ENCODE measurements at places on chromosomes 5 and 9.

DNA sequence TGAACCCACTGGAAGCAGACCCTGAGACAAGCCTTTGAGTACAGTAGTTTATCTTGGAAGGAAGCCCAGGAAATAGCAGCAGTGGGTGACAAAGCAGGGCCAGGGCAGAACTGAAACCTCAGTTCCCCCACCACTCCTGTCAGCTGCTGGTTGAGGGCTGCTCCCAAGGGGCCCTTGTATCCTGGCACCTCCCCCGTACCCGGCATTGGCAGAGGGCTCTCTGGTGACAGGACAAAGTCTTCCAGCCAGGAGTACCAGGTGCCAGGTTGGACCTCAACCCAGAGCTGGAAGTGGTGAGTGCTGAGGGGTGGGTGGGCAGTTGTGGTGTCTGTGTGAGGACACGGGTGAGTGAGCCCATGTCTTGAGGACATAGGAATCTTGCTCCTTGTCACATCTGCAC, 123.3 kb downstream of the PHF2 start:
- peak; percentile 60 for DNase-seq

DNA sequence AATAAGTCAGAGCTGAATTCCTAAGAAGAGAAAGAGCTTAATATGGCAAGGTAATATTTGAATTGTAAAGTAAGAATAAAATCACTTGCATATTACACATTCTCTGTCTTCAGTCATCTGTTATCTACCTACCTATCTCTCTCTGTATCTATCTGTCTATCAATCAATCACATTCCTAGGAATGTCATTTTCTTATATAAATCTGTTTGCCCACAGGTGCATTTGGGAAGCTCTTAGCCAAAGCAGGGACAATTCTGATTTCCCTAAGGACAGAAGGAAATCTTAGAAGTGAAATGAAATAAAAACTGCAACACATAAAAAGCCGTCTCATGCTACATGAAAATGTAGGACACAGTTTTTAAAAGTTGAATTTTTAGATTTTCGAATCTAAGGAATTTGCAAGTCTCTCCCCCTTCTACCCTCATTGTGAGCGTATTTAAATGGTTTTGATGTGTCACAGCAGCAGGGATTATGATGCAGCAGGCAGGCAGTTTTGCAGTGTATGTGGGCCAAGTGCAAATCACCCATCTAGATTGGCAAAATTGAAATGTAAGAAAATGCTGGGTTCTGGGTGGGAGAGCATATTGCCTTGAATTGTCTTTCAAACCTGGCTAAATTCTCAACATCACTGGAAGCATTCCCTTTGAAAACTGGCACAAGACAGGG, 155.7 kb downstream of the ACER2 start:
- no peak for DNase-seq

GRCh38 chr9:114718801-114719221, 36.8 kb upstream of the TEX48 start:
- no peak for DNase-seq

DNA sequence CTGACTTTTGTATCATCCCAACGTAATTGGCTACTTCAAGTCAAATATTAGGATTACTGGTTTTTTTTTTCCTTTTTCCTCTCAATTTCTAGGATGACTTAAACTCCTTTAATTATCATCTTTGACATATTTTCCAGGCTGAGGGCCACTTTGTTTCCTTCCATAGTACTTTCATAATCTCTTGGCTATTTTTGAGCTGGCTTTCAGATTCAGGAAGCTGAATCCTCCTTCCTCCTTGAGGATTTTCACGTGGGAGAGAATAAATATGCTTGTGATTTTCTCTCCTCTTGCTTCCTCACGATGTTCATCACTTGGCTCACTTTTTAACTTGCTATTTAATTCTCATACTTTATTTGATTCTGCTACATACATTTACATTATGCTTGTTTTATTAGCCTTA, 88.1 kb downstream of the ITGA1 start:
- no peak for DNase-seq

DNA sequence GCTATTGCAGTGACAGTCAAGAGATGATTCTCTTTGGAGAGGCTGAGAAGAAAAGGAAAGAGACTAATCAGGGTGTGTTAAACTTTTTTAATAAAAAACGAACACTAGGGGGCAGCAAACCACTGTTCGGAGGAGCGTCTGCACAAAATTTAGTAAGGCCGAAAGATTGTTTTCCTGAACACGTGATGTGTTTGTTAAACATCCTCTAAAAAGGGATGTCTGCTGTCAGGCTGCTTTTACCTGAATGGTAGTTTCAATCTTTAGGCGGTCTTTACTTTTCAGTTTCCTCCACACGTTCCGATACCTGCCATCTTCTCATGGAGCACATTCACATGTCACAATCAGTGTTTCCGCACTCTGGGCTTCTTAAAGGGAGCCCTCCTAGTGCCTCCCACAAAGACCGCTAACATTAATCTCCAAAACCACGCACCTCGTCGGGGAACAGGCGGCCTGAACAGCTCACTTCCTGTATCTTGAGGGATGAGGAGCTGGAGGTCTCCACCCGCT, 125.2 kb downstream of the GPBP1 start:
- peak; percentile 75 for DNase-seq

GRCh38 chr5:151905557-151905961, 19.1 kb downstream of the GLRA1 start:
- DNase-seq, result peak; percentile 38

DNA sequence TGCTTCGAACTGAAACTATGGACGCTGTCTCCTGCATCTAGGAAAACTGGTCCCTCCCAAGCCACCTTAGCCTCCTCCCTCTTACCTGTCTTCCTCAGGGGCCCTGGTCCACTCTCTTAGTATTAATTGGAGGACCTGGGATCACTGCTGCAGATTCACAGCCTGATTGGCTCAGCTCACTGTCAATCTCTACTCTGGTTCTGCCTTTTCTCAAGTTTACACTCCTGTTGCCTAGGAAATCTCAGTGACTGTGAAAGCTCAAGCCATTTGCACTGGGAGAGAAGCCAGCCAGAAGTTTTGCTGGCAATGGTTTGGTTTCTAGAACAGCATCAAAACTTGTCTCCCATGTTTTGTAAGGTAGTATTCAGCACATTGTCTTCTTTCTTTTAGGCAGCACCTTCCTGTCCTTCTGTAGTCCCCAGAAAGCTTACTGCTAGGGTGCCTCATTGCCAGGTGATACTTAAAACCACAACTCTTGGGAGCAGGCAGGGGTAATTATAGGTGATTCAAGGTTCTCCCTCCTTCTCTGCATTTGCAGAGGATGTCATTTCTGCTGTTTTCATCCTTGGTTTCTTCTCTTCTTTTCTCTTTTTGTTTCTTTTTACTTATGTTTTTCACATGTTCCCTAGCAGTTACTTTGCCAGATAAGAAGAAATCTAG, at the start of gene CAPSL:
CAPSL (minus strand) TSS at position 55 of the 660 bp plus-strand sequence. CDS start 17,502 bp downstream, outside the sequence.
- peak; percentile 58 for DNase-seq

DNA sequence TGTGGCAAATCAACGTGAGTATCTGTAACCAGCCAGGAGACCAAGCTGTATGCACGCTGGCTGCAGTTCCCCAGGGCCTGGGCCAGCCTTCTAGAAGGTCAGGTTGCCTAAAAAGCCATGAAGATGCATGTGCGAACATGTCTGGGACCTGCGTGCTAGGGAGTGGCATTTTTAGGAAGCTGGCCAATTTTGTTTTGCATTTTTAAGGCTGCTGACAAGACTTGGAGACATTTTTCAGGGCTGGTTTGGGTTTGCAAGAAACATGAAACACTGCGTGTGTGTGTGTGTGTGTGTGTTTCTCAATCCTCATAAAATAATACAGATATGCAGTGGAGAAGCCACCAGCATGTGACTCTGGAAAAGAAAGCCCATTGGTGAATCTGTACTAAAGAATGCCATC, 5.1 kb downstream of the TGFBI start:
- DNase-seq, result no peak

DNA sequence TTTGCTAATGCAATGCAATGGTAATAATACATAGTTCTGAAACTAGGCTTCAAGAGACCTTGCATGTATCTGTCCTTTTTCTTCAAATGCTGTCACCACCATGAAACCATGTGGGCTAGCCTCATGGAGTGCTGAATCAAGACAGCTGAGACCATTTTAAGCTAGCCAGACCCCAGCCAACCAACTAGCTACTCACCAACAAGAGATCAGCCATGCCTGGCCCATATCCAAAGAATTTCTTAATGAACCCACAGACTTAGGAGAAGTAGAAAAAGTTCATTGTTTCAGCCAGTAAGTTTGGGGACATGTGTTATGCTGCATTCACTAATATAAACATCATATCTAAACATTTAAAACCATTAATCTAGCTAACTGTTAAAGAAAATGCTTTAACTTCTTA, 139.8 kb upstream of the EDIL3 start:
- no peak for DNase-seq

- no peak for DNase-seq
Observed at GRCh38 chr5:120344181-120344580, 119.9 kb upstream of the PRR16 start.

DNA sequence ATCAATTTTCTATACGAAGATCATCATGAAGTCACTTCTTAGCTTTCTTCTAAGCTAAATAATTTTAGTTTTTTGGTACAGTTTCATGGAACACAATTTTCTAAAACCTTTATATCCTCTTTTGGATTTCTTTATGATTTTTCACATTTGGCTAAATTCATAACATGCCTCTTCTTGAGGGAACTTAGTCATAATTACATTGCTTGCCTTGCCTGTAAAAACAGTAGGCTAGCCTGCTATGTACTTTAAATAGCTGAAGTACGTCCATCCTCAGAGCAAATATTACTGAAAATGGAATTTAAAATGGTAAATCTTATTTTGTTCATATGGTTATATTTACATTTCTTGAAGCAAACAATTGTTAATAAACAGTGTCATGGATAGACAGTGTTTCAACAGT, 225.0 kb downstream of the VPS13A start:
- DNase-seq, result no peak

- peak; percentile 46 for DNase-seq
Observed at GRCh38 chr5:165457859-165458481, 1952.6 kb downstream of the MAT2B start.

GRCh38 chr5:168104350-168104749, 187.1 kb upstream of the WWC1 start:
- DNase-seq, result no peak

- DNase-seq, result peak; percentile 77
Observed at GRCh38 chr9:15837079-15837679, 284.3 kb downstream of the CCDC171 start.

DNA sequence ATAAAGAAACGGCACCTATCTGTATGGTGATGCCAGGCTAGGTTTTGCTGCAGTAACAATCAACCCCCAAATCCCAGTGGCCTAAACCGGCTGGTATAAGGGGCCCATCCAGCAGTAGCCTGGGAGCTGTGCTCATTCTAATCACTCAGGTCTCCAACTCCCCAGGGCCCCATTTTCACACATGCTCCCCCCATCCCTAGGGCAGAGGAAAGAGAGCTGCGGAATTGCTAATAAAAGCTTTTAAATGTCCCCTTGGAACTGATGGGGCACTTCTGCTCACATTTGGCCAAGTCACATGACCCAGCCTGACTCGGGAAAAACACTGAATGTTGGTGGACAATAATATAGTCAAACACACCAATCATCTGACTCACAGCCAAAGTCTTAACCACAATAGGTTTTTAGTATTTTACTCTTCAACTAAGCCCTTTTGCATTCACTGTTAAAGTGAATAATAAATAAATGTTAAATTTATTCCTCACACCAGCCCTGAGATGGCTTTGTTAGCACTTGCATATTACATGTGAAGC, 1.6 kb downstream of the FBLL1 start:
- DNase-seq, result no peak

- DNase-seq, result no peak
Observed at GRCh38 chr9:120925535-120926396, 830 bp downstream of the TRAF1 start.

DNA sequence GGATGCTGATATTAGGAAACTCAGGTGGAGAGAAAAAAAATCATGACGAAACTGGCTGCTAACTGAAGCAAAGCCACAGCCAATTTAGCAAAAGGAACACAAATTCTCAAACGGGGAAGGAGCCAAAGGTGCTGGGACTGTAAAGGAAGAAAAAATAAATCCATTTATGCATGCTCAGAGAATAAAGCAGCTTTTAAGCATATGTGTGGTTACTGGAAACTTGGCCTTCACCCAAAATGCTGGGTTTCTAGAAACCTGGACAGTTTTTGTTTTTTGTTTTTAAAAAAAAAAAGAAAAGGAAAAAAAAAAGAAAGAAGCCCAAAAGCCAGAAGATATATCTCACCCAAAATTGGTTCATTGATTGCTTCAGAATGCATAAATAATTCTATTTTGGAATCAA, 8.0 kb downstream of the WHRN start:
- no peak for DNase-seq

DNA sequence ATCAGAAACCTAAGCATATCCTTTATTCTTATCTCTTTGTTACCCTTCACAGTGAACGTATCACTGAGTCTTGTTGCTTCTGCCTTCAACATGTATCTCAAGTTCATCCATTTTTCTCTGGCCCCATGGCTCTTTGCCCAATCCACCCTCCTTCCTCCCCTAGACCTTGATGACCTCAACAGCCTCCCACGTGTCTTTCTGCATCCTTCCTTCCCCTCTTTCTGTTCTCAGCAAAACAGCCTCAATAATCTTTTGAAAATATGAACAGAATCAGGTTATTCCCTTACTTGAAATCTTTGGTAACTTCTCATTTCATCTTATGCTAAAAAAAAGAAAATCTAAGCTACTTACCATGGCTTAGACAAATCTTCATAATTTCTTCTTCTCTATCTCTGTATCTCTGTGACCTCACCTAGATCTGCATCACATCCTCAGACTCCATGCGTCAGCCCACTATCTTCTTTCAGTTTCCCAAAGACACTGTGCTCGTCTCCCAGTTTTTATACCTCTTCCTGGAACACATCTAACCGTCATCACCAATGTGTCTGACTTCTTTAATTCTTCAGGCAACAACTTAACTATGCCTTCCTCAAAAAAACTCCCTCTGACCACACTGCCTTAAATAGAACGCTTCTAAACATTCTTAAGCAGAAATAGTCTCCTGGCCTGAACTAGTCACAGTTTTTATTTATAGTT, 208.0 kb downstream of the PARP8 start:
- no peak for DNase-seq

GRCh38 chr9:82882748-82883147, 180.2 kb downstream of the RASEF start:
- no peak for DNase-seq

DNA sequence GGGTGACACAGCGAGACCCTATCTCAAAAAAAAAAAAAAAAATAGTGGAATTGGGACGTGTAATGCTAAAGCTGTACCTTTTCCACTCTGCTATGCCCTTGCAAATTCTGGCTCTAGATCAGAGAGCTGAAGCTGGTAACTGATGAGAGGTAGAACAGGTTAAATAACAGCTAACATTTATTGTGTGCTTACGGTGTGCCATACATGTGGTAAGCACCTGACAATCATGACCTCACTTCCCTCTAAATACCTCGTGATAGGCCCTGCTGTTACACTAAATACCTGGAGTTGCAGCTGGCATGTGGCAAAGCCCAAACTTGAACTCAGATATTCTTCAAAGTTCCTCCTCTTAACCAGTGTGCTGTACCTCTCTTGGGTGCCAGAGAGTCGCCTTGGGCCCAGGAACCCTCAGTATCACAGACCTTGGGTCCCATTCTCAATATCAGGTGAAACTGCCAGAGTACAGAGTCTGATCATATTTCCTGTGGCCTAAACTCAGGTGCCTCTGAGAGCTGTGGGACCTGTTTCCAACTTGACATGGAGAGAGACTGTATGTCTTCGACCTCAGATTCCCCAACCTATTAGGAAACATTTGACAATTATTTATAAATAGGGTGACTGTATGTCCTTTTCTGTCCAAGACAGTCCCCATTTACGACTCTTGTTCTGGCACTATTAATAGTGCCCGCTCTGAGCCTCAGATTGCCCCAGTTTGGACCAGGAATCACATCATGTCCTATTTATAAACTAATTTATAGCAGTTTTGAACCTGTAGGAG, 4.8 kb downstream of the ARL10 start:
- no peak for DNase-seq
